IMR-90 (cell line): ENCODE measurements at places on chromosomes 12 and 14. TPM values are rescaled to one million over a fixed set of nuclear protein-coding genes. Genes with fewer than 3 reads are reported as not detected.

- DNase-seq = peak; percentile 30
Observed at GRCh38 chr12:5796171-5796958, 148.7 kb downstream of the ANO2 start.

DNA sequence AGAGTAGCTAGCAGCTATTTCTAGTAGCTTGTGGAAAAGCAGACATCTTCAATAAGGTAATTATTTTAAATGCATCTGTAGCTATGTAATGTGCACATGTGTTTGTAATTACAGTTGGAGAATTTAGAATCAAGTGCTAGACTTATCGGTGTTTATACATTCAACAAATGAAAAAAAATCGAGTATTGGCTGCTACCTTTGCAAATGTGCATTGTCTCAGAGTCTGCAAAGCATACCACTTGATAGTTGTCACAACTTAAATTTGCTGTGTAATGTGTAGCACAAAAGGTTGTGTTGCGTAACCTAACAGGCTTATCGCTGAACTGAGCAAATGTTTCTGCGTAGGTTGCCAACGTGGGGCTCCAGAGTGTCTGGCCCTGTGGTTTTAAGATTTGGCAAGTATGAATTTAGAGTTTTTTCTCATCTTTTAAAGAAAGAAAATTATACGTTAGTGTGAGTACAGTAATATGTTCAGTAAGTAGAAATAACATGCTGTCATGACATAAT lies 44.3 kb downstream of the TMTC2 start:
- peak; percentile 4 for DNase-seq

DNA sequence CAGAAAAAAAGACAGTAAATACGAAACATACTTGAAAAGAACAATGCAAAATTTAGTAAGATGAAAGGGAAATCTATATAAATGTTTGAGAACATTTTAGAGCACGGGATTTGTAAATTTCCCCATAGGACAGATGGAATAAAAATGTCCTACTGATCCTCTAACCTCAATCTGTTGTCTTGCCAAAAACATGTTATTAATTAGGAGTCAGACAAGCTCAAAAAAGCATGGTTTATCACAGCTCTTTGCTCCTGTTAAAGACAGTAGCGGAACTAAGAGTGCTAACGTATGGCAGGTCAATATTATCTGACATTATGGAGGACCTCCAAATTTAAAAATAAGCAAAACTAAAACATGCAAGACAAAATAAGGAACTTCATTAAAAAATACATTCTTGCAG lies 12.9 kb downstream of the GMFB start:
- DNase-seq = no peak

GRCh38 chr12:59491877-59492276 lies 104.0 kb upstream of the SLC16A7 start:
- no peak for DNase-seq

GRCh38 chr12:49057888-49058287 lies 2.7 kb downstream of the KMT2D start:
- no peak for DNase-seq

- DNase-seq = no peak
Observed at GRCh38 chr14:34732802-34733201, 18.4 kb upstream of the CFL2 start.

Gene DPY19L2
- polyA plus RNA-seq = 0.90 and 1.6 TPM in 2 replicates

Gene NRXN3
- 23.3 and 25.1 TPM in 2 replicates for polyA plus RNA-seq

Gene POTEG
- polyA plus RNA-seq = not detected in 2 replicates

Gene KRT73
- not detected in 2 replicates for polyA plus RNA-seq
